ENCODE measurements at places on chromosomes 13 and 19.
A peak's percentile ranks its signal among the peaks of the same experiment; 100 is the strongest.

DNA sequence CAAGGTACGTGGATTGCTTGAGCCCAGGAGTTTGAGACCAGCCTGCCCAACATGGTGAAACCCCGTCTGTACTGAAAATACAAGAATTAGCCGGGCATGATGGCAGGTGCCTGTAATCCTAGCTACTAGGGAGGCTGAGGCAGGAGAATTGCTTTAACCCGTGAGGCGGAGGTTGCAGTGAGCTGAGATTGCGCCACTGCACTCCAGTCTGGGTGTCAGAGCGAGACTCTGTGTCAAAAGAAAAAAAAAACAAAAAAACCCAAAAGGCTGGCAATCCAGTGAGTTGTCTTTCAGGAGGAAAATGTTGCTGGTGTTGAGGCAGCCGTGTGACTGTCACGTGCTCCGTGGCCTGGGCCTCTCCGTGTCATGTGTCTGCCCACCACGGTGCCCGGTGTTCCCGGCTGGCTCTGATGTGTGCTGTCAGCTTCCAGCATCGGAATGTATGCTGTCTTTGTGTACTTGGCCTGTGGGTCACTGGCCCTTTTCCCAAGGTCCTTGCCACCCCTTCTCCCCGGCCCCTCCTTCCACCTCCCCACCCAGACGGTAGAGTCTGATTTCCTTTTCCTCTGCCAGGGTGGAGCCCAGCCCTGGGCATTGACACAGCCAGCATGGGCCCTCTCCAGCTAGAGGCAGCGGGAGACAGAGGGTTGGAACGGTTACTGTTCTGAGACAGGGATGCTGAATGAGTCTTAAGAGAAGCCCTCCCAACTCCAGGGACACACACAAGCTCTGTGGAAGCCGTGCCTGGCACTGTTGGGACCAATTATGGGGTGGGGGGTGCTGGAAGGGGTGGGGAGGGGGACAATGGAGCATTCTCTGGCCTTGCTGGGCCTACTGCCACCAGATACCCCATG is 7.2 kb upstream of the TUBB4A start:
- no peak for DNase-seq

DNA sequence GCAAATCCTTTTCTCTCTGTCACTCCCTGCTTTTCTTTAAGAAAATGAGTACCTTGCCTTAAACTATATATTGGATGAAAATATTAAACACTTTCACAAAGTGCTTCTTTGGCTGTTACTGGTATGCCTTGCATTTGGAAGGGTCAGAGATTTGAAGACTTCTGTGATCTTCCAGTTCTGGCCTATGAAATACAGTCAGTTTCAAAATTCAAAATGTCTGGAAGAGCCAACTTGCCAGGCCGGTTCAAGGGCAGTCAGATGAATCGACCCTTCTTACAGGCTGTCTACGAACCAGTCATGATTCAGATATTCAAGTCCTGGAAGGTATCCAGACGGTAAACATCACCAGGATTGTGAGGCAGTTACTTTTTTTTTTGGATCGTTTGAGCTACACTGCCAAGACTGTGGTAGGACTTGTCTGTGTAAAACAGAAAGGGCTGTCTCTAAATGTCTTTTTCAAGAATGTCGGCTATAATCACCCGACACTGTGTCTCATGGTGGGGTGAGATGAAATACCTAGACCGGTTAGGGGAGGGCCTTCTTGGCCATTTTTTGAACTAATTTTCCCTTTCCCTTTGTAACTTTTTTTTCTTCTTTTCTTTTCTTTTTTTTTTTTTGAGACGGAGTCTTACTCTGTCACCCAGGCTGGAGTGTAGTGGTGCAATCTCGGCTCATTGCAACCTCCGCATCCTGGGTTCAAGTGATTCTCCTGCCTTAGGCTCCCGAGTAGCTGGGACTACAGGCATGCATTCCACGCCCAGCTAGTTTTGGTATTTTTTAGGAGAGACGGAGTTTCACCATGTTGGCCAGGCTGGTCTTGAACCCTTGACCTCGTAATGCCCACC is 11.2 kb downstream of the ACTN4 start:
- DNase-seq, result no peak

GRCh38 chr13:45896285-45896684 is 44.7 kb upstream of the SIAH3 start:
- DNase-seq, result no peak

GRCh38 chr13:73412933-73413332 is 354.1 kb downstream of the KLF5 start:
- DNase-seq, result no peak

GRCh38 chr13:73708393-73708985 is 425.7 kb downstream of the KLF12 start:
- no peak for DNase-seq

- no peak for DNase-seq
Measured at GRCh38 chr13:64936879-64937278, 2293.3 kb downstream of the PCDH9 start.

DNA sequence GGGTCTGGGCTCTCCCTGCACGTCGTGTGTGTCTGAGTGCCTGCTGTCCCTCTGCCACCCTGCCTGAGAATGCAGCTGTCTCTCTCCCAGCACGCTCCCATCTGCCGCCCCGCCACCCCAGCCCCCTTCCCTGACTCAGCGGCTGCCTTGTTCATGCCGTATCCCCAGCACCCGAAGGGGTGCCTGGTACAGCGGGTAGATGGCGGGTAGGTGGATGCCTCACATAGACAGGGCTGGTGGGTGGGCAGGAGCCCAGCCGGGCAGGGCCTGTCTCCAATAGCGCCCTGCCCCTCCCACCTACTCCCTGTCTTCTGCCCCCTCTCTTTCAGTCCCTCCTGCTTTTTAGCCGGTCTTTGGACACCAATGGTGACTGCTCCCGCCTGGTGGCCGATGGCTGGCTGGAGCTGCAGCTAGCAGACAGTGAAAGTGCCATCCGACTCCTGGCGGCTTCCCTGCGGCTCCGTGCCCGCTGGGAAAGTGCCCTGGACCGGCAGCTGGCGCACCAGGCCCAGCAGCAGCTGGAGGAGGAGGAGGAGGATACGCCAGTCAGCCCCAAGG is 30.3 kb downstream of the DHX34 start:
- DNase-seq, result no peak

DNA sequence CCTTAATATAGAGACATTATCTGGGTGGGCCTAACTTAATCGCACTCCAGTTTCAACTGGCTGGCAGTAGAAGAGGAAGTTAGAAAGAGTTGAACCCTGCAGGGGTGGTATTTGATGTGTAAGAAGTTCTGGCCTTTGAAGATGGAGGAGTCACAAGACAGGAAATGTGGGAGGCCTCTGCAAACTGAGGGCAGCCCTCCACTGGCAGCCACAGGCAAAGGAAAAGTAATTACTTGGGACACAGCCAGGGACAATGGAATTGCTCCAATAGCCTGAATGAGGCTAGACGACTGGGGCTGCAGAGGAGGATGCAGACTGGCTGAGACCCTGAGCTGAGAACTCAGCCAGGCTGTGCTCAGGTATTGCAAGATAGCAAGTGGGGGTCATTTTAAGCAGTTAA is 703.3 kb upstream of the ARGLU1 start:
- peak; percentile 59 for DNase-seq

- no peak for DNase-seq
Measured at GRCh38 chr19:35310811-35311465, 18.0 kb upstream of the CD22 start.

GRCh38 chr19:32012206-32012605 is 333.2 kb upstream of the ZNF507 start:
- no peak for DNase-seq

DNA sequence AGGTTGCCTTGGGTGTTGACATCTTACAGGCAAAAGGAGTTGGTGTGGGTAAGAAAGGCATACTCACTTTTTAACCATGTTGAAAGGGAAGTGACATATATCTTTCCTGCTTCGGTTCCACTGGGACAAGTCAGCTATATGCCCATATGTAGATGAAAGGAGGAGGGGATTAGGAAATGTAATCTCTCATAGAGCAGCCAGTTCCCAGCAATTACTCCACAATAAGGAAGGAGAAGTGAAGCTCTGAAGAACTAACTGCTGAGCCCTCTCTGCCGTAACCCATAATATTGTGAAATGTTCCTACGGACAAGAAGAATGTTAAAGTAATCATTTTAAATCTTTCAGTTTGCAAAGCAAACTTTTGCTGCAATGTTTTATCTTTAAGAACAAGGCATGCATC is 82.2 kb downstream of the EDNRB start:
- DNase-seq, result no peak

DNA sequence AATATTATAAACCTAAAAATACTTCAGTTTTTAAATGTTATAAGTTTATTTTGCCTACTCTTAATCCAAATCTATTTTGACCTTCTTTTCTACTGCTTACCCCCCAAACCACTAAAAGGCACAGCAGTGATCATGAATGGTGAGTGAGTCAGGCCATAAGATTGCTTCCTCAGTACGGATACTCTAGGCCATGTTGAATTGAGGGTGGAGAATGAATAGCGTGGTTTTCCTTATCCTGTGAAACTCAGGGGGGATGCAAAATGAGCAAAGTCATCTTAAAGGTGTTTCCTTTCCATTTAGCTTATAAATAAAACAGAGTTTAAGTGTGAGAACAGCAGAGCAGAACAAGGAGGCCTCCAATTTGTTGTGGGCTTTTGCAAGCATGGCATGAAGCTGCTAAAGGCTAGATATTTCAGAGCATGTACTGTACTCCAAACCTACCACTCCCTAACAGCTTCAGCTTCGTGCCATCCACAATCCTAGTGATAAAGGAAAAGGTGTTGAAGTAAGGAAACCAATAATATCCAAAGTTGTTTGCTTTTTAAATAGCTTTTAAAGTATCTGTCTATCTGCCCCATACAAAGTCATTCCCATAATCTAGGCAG is 25.0 kb downstream of the SERPINE3 start:
- DNase-seq, result no peak

DNA sequence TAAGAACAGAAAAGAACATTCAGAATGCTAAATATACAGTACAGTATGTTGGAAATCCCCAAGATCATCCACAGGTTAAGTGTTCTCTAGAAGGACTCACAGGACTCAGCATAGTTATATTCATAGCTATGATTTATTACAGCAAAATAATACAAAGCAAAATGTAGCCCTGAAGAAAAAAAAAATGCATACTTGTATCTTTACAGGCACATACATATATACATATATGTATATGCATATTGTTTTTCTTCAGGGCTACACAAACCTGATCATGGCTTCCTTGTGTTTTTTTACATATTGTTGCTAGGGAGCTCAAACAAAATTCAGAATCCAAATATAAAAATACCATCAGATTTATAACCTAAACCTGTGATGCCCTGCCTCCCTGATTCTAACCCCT is 78.5 kb downstream of the TUBA3C start:
- no peak for DNase-seq

DNA sequence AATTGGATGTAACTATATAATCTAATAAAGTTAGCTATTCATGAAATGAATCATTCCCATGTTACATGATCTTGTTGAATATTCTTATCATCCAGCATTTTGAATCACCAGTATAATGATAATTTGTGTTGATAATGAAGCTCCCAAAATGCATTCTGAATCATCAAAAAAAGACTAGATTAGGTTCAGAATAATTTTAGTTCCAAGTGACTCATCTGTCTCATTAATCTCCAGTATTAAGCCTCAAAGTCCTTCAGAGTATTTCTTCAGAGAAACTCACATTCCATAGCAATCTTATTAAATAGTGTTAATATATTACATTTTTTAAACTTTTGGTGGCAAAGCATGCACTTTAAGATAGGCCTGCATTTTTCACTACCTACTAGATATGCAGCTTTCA is 207.5 kb downstream of the SLITRK5 start:
- no peak for DNase-seq

GRCh38 chr13:75416327-75417011 is 65.5 kb downstream of the TBC1D4 start:
- DNase-seq, result no peak

DNA sequence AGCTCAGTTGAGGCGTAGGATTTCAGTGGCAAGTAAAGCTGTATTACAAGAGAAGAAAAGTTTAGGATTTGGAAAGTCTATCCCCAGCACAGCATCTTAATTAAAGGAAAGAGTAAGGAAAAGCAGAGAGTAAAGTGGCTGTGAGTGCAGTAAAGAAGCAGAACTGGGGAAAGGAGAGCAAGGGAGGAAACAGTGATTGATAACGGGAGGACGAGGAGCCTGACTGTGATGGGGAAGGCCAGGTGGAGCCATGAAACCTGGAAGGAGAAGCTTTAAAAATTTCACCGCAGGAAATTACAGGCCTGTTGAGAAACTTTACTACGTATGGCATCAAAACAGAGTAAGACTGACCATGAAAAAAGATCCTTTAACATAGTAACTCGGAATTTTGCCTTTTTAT is 175.6 kb downstream of the SHISA2 start:
- DNase-seq, result no peak

DNA sequence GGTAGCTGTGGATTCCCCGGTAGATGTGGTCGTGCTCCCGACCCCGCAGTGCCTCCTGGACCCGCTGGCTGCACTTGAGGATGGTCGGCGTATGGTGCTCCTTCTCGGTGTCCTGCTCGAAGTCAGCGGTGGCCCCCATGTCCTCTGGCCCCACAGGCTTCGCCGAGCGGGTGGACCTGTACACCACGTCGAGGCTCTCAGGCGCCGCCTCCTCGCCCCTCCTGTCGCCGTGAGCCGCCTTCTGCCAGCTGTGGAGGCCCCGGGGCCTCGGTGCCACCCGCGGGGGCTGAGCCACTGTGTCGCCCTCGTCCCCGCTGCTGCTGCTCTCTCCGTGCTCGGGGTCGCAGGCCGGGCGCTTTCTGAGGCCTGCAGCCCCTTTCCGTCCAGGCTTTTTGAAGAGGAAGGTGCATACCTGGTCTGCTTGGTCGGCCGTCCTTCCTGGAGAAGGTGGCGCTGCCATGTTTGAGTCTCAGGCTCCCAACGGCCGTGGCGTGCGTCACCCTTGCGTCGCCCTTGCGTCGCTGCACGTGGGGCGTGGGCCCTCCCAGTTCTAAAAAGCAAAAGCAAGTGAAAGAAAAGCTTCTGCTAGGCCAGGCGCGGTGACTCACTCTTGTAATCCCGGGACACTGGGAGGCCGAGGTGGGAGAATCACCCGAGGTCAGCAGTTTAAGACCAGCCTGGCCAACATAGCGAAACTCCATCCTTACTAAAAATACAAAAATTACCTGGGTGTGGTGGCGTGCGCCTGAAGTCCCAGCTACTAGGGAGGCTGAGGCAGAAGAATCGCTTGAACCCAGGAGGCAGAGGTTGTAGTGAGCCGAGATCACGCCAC is at the start of gene RNF113B:
Gene RNF113B (minus strand): TSS at position 493 of the 832 bp plus-strand sequence. CDS start 33 bp downstream, at position 460.
- no peak for DNase-seq

DNA sequence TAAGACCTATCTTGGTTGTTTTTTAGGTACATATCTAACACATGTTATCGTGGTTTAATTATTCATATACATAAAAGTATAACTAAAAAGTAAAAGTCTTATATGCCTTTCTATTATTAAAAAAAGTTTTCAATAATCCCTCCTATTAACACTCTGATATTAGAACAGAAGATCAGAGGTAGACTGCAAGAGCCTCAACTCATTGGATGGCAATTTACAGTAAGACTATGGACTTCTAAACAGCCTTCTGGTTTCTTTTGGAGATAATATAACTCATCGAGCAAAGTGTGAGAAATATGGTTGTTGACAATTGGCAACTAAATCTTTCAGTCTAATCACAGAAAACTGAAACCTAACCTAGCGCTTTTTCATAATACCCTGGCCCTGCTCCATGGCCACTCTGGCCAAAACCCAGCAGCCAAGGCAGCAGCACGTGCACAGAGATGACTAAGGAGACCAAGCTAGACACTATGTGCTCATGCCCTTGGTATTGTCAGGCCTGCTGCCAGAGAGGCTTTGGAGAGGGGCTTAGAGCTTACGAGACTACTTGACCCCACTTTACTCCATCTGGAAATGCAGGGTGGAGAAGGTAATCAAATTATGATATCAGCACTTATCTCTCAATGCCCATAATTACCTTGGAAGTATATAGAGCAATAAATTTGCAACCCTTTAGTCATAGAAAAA is 40.6 kb upstream of the EEF1AKMT1 start:
- peak; percentile 23 for DNase-seq

Measured in H54 (cell line).